ENCODE measurements at places on chromosomes 6 and 20.

- no peak for DNase-seq
These were observed 4.5 kb upstream of the RAB44 start for GRCh38 chr6:36692861-36693702.

DNA sequence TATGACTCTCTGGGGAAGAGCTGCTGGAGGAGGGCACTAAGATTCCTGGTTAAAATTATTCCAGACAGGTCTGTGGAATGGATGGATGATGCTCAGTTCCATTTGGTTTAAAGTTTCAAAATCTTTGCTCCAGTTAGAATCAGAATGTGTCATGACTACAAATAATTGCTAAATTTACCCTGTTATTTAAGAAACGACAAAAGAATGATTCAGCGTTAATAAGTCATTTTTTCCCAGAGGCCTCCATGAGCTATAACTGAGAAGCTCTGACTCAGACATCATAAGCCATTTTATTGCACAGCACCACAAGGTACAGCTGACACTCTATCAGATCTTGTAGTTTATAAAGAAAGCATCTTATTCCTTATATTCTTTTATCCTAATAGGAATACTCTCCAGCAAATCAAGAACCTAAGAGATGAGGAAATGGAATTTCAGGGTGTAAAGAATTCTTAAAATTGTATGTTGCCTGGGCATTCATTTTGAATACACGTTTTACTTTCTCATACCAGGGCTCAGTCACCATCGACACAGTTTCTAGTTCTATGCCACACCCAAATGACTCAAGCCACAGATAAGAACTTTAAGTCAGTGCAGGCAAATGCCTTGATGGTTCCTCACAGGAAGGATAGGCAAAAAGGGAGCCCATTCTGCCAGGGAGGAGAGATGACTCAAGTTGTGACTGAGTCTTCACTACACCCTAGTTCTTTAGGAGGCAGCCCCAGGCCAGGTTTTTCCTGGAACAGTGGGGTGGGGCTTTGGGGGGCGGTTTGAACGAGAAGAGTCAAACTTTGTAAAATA lies 636.0 kb downstream of the MMUT start:
- DNase-seq, result peak; percentile 99

GRCh38 chr20:46099491-46100287 lies 9.9 kb upstream of the NCOA5 start:
- DNase-seq, result no peak

DNA sequence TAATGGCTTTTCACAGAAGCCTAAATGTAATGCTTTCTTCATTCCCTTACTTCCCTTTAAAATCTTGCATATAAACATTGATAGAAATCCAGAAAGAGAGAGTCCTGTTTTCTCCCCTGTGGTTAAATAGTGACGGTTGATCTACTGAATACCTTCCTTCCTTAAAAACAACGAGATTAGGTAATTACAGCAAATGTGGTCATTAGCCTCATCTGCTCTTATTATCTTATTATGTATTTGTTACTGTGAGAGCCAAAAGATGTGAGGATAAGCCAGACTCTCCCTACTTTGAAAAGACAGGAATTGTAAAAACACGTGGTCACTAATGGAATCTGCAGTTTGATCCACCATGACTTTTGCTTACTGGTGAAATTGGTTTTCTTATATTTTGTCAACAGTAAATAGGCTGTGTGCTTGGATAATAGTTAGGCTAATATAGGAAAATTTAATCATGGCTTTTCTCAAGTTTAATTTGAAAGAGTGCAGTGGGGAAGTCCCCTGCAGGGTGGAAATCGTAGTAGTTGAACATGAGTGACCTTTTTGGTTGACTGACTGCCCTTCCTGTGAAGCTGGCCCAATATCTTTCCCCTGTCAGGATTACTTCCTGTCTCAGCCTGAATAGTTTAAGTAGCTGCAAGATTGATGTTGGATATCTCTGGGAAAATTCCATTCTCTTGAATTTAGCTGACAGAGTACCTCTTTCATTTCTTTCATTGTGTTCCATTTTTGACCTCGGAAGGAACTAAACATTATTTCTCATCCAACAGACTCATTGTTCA lies 62.8 kb downstream of the JARID2 start:
- DNase-seq, result peak; percentile 61

- no peak for DNase-seq
These were observed 65.4 kb upstream of the PHIP start for GRCh38 chr6:79143320-79143898.

- DNase-seq, result peak; percentile 44
These were observed 537 bp downstream of the TCP1 start for GRCh38 chr6:159788753-159789376.

GRCh38 chr6:43142101-43142500 lies 29.0 kb upstream of the SRF start:
- no peak for DNase-seq

DNA sequence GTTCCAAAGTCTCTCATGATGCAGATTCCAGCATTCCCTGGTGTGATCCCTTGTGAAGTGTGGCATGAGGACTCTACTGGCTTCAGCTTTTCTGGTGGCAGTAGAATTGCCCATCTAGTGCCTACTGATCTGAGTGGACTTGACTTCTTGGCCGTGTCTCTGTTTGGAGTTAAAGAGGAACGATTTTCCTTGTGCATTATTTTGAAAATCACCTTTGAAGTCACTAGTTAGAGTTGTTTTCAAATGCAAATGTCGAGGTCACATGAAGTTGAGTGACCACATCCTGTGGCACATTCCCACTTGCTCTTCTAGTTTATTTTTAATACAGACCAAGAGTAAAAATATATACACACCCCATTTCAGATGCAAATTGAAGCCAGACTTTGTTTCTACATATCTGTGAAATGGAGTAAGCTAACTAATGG lies 270.7 kb upstream of the TAB2 start:
- DNase-seq, result no peak

DNA sequence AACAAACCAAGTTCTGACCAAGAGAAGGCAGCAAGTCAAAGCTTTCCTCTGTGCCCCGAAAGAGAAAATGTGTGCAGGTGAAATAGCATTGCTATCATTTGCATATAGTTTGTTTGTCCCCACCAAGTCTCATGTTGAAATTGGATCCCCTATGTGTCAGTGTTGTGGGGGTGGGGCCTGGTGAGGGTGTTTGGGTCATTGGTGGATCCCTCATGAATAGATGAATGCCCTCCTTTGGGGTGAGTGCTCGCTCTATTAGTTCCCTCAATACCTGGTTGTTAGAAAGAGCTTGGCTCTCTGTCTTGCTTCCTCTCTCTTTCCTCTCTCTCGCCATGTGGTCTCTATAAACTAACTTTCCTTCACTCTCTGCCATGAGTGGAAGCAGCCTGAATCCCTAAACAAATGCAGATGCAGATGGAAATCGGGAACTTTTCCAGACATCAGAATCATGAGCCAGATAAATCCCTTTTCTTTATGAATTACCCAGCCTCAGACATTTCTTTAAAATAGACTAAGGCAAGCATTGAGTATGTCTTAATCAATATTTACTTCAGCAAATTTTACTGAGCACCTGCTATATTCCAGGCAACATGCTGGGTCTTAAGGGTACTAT lies 43.8 kb upstream of the SYNDIG1 start:
- DNase-seq, result no peak

GRCh38 chr6:139124887-139125672 lies 9.8 kb upstream of the HECA start:
- DNase-seq, result peak; percentile 90

- no peak for DNase-seq
These were observed 7.6 kb upstream of the SRSF3 start for GRCh38 chr6:36586606-36587005.

GRCh38 chr6:133136177-133136880 lies 104.8 kb upstream of the EYA4 start:
- no peak for DNase-seq

GRCh38 chr6:43706788-43707187 lies 19.2 kb upstream of the MRPS18A start:
- no peak for DNase-seq

DNA sequence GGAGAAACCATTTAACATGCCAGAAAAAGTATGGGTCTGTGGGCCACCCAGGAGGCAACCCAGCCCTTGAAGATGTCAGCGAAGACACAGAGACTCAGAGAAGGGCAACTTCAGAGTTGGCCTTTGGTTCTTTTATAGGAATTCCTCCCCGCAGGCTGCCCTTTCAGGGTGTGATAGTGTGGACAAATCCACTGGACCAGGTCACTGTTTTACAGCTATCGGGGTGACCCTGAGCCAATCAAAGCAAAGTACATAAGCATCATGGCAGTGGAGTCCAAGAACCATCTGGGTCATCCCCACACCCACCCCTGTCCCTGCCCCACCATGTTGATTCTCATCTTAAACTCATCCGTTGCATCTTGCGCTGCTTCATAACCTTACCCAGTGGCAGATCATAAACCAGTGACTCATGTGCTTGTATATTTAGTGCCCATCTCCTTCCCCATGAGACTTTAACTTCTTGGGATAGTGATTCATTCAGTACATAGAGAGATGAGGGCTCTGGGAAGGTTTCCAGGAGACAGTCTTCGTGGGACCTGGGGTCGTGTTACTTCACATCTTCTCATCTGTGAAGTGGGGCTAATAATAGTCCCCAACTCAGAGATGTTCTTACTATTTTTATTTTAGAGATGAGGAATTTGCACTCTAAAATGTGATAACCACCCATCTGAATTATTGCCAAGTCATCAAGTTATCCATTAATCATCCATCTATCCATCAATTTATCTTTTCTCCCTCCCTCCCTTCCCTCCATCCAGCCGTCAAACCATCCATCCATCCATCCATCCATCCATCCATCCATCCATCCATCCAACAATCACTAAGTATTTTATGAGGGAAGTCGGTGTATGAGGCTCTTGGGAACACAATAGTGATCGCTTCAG lies 51.0 kb downstream of the EDN3 start:
- no peak for DNase-seq

GRCh38 chr6:13397359-13398068 lies 69.2 kb upstream of the TBC1D7 start:
- no peak for DNase-seq

GRCh38 chr6:37838219-37838921 lies 18.8 kb downstream of the ZFAND3 start:
- peak; percentile 81 for DNase-seq

GRCh38 chr6:168083514-168083885 lies 4.5 kb upstream of the FRMD1 start:
- no peak for DNase-seq

GRCh38 chr6:31462026-31462963 lies 35.6 kb upstream of the MICB start:
- peak; percentile 26 for DNase-seq

GRCh38 chr20:46126440-46127056 lies 8.4 kb downstream of the CD40 start:
- DNase-seq, result no peak

DNA sequence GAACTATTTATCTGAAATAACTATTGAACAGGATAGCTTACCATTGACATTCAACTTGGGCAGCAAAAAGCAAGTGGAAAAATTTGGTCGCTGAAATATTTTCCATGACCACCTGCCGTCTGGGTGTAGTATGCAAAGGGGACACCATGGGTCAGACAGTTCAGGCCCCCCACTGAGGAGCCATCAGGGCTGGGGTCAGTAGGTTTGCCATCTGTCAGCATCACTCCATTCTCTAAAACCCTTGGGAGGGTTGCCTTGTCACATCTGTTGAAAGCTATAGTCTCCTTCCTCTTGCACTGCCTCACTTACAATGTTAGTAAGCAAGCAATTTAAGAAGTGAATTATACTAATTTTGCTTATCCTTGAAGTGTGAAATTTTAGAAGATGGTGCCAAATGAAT lies 44.9 kb downstream of the NRN1 start:
- DNase-seq, result no peak

- no peak for DNase-seq
These were observed 12.8 kb upstream of the SNAI1 start for GRCh38 chr20:49969946-49970345.

- no peak for DNase-seq
These were observed 20.6 kb upstream of the HLA-F start for GRCh38 chr6:29702519-29703103.

DNA sequence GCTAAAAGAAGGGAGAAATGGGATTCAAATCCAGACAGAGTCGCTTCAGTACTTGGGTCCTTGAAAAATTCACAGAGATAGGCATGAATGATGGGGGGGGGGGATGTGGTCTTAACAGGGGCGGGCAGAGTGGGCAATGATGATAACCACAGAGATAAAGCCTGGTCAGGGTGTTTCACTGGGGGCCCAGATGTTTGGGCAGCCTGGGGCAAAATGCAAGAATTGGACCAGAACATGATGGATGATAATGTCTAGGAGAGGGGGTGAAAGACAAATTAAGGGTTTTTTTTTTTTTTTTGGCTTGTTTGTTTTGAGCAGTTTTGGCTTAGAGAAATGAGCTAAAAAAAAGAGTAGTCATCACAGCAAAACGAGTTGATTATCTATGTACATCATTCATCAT lies 57.4 kb downstream of the LAMP5 start:
- no peak for DNase-seq

DNA sequence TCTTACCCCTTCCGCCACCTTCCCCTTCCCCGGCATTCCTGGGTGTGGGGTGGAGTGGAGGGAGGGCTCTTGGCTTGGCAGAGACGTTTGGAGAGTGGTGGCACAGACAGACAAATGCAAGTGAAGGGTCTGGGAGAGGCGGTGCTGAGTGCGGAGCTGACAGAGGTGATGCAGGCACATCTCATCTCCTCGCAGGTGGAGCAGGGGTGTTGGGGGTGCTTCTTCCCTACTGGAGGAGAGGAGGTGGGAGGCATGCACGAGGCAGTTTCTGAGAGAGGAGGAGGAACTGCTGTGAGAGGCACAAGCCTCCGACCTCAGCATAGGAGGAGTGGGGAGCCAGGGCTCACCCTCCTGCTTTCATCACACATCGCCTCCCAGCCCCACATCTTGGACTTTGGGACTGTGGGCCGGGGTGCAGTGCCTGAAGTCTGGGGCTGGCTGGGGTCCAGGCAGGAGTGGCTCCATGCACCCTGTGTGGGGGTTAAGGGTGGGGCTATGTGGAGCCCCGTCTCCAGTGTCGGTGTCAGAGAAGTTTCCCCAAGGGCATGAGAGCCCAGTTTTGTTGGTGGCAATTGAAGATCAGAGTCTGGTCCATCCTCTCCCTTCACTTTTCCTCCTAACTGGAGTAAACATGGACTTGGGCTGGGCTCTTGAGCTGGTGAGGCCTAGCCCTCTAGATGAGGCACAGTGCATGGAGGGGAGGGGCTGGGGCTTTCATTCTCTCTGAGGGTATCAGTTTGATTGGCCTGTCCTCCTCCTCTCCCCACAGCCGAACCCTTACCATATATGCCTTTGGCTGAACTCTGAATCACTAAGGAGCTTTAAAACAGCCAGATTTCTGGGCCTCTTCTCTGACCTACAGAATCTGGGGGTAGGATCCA lies 20.2 kb upstream of the SLC22A7 start:
- DNase-seq, result no peak

DNA sequence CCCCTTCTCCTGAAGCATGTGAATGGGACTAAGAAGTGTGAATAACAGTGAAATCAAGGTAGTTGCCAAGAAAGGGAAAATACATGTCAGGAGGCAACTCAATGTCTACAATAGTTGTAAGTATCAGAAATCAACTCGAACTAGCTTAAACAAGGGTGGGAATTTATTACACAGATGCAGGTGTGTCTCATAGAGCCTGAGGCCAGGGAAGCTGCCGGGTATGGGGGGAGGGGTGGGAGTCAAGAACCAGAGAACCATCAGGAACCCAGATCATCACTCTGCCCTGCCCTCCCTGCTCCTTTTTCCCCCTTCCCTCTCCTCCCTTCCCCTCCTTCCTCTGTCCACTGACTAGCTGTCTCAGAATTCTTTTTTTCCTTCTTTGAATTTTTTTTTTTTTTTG lies 34.9 kb upstream of the BMP6 start:
- DNase-seq, result no peak

- DNase-seq, result no peak
These were observed 22.4 kb downstream of the SLC9A8 start for GRCh38 chr20:49835031-49835430.
